ENCODE measurements at places on chromosomes 11 and 22.

GRCh38 chr11:78829146-78829545 is 254.5 kb upstream of the NARS2 start:
- DNase-seq, result no peak

GRCh38 chr11:15818132-15818842 is 538.1 kb downstream of the SOX6 start:
- no peak for DNase-seq

DNA sequence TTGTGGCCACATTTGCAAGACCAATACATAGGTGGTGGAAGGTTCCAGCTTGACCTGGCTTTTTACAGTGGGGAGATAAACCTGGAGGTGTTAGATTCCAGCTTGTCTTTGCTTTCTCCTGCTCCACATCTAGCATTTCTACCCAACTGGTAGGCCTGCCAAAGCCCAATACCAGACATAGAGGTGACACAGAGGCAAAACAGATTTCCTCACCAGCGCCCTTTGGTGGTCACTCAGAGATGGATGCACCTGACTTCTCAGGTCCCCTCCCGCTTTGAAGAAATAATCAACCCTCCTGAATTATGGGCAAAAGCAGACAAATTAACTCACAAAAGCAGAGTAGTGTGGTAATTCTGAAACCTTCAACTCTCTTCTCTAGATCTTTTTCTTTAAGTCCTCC is 1356.2 kb downstream of the FAM181B start:
- no peak for DNase-seq

GRCh38 chr22:20397498-20397897 is 3.5 kb downstream of the ZNF74 start:
- no peak for DNase-seq

- no peak for DNase-seq
Measured at GRCh38 chr11:133697161-133697560, 148.2 kb downstream of the SPATA19 start.

DNA sequence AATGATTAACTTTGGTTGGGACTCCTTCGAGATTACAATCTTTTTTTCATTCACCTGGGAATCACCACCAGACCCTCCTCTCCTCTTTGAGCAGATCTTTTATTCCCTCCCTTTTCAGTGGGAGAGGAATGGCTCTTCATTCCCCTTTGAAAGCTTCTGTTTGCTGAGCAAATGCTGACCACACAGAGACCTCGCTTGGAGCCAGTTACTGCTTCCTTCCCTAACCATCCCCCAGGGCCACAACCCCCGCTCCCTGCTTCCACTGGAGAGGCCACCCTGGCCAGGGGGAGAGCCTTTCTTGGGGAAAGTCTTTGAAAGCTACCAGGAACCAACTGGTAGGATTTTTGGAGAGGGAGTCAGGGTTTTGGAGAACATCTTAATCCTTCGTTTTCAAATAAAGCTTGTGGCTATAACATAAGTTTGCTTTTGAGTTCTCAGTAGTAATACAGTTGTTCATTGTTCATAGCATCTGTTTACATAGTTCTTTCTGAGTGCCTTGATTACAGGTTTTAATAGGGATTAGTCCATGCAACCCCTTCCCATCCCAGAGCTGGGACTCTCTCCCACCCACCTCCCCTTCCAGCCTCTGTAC is 138.4 kb downstream of the DBX1 start:
- DNase-seq, result no peak

- DNase-seq, result no peak
Measured at GRCh38 chr22:29716814-29717545, 2.8 kb upstream of the CABP7 start.

DNA sequence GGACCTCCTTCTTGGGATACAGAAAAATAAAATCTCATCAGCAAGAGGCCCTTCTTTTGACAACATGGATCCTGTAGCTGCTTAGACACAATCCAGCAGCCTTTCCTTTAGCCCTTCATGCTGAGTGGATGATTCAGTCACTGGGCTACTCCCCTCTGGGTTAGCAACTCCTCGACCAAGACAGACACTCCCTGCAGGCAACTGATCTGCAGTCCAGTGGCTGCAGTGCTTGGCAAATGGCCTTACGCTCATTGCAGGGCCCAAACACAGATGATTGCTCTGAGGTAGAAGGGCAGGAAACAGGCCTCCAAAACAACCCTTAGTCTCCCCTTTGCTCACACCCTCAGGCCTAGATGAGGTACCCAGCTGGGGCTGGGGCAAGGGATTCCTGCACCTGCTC is 73.2 kb upstream of the OPCML start:
- no peak for DNase-seq

GRCh38 chr11:120400564-120401364 is 64.6 kb downstream of the ARHGEF12 start:
- DNase-seq, result no peak

GRCh38 chr11:104570078-104570701 is 328.1 kb downstream of the CASP12 start:
- DNase-seq, result no peak

- DNase-seq, result no peak
Measured at GRCh38 chr22:47997052-47997590, 1234.7 kb downstream of the TBC1D22A start.

GRCh38 chr11:19953336-19953735 is 206.9 kb downstream of the DBX1 start:
- DNase-seq, result no peak

- no peak for DNase-seq
Measured at GRCh38 chr22:29873943-29874342, 9.0 kb upstream of the MTMR3 start.

- DNase-seq, result no peak
Measured at GRCh38 chr11:33670250-33671011, 30.2 kb downstream of the C11orf91 start.

GRCh38 chr11:9796266-9796665 is 132.4 kb downstream of the SWAP70 start:
- no peak for DNase-seq

- no peak for DNase-seq
Measured at GRCh38 chr11:133906241-133906640, 50.5 kb downstream of the IGSF9B start.

- no peak for DNase-seq
Measured at GRCh38 chr11:126007238-126007637, 55.4 kb downstream of the CDON start.

DNA sequence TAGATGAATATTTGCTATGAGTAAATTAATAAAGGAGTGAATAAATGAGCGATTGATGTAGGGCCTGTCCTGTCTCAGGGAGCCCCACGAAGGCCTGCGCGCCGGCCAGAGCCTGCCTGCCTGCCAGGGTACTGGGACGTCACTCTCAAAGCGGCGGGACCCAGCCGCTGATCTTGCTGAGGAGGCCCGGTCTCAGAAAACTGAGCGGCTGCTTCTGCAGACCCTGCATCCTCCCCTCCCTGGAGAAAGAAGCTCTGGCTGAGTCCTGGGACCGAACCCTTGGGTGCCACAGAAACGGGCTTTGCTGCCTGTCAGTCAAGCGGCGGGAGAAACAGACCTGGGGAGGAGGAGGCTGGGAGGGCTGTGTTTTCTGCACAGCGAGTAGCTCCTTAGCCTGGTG is 91.6 kb upstream of the B3GAT1 start:
- no peak for DNase-seq

DNA sequence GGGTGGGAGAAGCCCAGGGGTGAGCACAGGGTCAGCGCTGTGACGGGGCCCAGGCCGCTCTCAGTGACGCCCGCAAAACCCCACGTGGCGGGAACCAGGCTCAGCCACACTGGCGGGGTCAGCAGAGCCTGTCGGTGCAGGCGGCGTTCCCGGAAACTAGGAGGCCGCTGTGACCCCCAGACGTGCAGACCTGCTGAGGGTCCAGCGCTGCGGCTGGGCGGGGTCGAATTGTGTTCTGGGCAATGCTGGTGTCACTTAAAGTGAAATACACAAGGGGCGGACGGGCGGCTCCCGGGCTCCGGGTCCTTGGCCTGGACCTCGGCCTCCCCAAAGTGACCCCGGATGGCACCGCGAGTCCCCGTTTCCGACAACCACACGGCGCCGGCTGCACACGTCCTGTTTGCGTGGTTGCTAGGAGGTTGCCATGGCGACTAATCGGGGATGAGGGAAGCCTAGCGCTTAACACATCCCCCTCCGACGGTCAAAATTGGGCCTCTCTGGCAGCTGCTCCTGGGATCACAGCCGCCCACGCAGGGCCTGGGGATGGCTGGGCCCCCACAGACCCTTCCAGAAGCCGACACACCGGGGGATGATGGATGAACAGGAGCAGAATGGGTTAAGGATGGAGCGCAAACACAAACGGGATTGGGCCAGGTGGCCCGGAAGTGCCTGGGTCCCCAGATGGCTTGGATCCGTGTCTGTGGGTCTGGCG is 81.7 kb upstream of the PRR5 start:
- DNase-seq, result peak; percentile 59

DNA sequence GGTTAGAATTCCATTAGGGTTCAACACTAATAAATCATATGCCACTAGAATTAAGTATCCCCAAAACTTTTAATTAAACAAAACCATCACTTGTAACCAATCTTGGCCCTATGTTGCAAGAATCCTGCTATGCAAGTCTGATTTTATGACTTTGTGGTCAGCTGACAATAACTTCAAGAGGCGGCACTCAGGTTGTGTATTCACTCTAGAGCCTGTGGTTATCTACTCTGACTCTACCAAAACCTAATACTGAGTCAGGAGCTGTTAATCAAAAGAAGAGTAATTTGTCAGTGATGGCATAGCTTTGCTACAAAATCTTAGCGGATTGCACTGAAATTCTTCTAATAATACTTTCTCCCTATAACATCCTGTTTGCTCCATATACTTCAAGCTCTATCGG is 253.7 kb downstream of the AASDHPPT start:
- DNase-seq, result no peak

- DNase-seq, result no peak
Measured at GRCh38 chr11:103845331-103845730, 191.1 kb upstream of the DDI1 start.

DNA sequence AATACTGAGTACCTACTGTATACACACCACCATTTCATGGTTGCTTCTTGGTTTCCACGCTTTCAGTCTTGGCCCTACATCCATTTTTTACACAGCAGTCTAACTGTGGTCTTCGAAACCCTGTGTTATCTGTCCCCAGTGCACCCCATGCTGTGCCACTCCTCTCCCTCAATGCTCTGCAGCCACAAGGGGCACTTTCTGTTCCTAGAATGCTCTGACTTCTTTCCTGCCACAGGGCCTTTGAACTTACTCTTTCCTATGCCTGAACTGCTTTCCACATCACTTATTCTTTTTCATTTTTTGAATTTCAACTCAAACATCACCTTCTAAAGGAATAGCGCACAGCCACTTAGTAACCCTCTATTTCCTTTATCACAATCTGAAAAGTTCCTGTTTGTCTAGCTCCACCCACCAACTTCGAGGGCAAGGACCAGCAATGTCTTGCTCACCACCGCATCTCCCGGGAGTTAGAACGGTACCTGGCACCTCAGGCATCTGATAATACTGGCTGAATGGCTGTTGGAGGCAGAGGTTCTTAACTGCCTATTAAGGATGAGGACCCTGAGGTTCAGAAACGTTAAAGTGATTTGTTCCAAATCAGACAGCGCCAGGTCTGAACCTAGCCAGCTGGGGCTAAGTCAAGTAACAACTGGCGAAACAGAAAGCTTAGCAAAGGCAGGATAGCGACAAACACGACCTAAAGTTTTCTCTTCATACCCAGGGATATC is 568 bp downstream of the ALG8 start:
- no peak for DNase-seq

DNA sequence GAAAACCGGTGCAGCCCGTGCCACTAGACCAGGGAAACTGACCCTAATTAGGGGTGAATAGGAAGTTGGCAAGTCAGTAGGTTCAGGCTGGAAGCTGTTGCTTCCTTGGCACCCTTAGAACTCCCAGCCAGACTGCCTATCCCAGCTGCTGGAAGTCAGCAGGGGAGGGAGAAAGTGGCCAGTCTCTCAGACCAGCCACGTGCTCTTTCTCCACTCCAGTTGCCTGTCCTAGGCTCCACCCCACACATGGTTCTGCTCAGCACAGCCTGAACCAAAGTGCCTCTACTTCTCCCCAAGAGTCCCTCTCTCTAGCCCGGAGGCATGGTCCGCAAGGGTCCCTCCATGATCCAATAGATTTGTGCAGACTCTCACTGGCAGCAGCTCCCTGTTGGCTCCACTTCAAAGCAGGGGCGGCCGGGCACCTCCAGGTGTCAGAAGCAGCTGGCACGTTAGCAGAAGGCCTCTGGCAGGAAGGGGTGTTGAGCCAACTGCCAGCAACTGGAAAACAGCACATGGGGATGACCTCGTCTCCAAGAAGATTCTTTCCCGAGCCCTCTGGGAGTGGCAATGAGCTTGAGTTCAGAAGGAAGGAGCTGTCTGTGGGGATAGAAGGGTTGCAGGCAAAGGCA is 27.7 kb downstream of the ARFGAP2 start:
- DNase-seq, result no peak

DNA sequence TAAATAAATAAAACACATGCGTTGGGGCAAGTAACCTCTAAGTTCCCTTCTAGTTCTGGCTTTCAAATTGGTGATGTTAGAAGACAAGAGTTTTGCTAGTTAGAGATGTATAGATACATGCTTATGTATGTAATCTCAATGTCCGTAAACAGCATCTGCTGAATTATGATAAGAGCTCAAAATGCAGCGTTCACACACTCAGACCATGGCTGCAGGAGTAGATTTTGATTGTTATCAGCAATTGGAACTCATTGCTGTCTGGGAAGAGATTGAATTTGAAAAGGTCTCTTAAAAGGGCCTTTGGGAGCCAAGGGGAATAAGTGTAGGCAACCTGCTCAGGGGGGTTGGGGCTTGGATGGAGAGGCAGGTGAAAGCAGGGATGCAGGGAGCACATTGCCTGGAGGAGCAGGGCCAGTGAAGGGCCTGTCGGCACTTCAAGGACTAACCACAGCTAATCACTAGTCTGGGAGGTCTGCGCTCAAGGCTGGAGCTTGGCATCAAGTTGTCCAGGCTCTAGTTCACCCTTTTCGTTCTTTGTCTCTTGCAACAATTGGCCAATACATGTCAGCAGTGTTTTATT is 2.7 kb upstream of the RAG1 start:
- no peak for DNase-seq

DNA sequence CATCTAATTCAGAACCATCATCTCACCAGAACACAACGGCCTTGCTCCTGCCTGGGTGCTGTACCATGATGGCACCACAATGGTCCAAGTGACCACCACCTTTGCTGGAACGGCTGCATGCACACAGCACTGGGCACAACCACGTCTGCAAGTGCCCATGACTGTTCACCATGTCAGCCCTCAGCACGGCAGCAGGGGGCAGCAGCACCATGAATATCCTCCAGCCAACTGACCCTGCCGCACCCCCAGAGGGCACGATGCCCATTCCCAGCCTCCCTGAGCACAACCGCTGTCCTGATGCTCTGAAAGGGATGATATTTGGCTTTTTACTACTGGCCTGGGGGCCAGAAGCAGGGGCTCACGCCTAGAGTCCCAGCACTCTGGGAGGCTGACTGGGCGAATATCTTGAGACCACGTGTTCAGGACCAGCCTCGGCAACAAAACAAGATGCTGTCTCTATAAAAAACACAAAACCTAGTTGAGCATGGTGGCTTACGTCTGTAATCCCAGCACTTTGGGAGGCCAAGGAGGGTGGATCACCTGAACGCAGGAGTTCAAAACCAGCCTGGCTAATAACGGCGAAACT is 25.7 kb downstream of the DRD4 start:
- no peak for DNase-seq

GRCh38 chr11:59158206-59159068 is 13.5 kb upstream of the DTX4 start:
- DNase-seq, result no peak
